ENCODE measurements at places on chromosomes 2 and 18. TPM values are rescaled to one million over a fixed set of nuclear protein-coding genes. Genes with fewer than 3 reads are reported as not detected.

- H3K27me3 ChIP-seq, result no peaks in the 10 kb centered on the region
- no peak overlapping the region for H3K4me3 ChIP-seq
- DNase-seq, result no peak
- no peak overlapping the region for H3K27ac ChIP-seq
- H3K36me3 ChIP-seq, result no peaks in the 10 kb centered on the region
These were observed 132.2 kb upstream of the CXCR4 start for GRCh38 chr2:136250131-136250530.

GRCh38 chr2:215705771-215706361 lies 270.0 kb upstream of the FN1 start:
- H3K27me3 ChIP-seq, result no peaks in the 10 kb centered on the region
- H3K27ac ChIP-seq, result no peak overlapping the region
- H3K4me1 ChIP-seq, result peaks cover 8% of the 10 kb centered on the region
- peak; percentile 73 for DNase-seq

DNA sequence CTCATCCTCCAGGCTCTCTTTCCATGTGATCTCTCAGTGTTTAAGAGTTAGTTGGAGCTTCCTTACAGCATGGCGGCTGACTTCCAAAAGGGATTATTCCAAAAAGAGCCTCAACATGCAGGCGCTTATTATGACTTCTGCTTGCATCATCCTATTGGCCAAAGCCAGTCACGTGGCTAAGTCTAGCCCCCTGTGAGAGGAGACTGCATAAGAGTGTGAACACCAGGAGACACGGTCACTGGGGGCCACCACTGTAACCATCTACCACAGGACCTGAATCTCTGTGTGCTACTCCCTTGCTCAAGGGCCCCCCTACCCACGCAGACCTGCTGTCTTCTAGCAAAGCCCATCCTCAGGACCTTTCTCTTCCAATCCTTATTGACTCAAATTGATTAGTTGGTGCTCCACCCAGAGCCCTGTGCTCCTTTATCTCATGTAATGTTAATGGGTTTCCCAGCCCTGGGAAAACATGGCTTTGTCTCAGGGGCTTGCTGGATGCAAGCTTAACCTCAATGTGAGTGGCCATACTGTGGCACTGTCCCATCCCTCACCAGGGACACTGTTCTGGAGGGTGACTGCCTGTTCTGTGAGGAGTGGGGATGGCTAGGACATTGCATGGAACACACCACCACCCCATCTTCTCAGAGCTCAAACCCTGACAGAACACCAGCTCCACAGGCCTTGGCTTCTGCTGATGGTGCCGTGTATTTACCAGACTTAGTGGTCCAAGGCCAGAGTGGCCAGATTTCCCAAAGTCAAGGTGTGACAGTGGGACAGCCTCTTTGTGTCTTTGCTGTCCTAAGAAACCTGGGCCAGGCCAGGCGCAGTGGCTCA lies 4.2 kb downstream of the IL1RN start:
- H3K36me3 ChIP-seq, result no peaks in the 10 kb centered on the region
- H3K4me1 ChIP-seq, result peaks cover 7% of the 10 kb centered on the region
- H3K27ac ChIP-seq, result no peak overlapping the region
- no peaks in the 10 kb centered on the region for H3K27me3 ChIP-seq
- DNase-seq, result no peak

- no peak overlapping the region for H3K27ac ChIP-seq
- H3K27me3 ChIP-seq, result peaks cover 5% of the 10 kb centered on the region
- H3K36me3 ChIP-seq, result no peaks in the 10 kb centered on the region
- H3K4me3 ChIP-seq, result no peak overlapping the region
- H3K4me1 ChIP-seq, result peaks cover 9% of the 10 kb centered on the region
These were observed 248.6 kb downstream of the LOXHD1 start for GRCh38 chr18:46408334-46408987.

GRCh38 chr18:61732854-61733253 lies 160.0 kb downstream of the RNF152 start:
- H3K27ac ChIP-seq, result no peak overlapping the region
- no peaks in the 10 kb centered on the region for H3K27me3 ChIP-seq
- no peaks in the 10 kb centered on the region for H3K36me3 ChIP-seq
- H3K4me1 ChIP-seq, result no peaks in the 10 kb centered on the region

DNA sequence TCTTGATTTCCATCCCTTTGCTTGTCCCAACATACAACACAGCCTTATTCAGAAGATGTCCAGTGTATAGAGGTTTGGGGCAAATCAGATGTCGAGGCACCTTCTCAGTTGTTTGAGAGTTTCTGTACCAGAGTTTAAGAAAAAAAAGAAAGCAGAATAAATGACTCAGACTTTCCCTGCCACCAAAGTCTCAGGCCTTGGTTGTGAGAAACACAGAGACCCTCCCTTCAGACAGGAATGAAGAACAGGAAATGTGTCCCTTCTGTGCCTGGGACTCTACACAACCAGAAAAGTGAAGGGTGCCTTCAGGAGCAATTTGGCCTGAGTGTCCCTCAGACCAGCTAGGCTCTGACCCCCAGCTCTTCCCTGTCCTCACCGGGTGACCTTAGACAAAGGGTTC lies 37.3 kb upstream of the REL start:
- no peaks in the 10 kb centered on the region for H3K36me3 ChIP-seq
- no peak for DNase-seq
- H3K4me3 ChIP-seq, result no peak overlapping the region

The DCDC2C gene
- total RNA-seq, result not detected

All from astrocyte (in vitro differentiated cells and primary cell).